AG08395 (cell line): ENCODE measurements at places on chromosomes 1 and 21.

DNA sequence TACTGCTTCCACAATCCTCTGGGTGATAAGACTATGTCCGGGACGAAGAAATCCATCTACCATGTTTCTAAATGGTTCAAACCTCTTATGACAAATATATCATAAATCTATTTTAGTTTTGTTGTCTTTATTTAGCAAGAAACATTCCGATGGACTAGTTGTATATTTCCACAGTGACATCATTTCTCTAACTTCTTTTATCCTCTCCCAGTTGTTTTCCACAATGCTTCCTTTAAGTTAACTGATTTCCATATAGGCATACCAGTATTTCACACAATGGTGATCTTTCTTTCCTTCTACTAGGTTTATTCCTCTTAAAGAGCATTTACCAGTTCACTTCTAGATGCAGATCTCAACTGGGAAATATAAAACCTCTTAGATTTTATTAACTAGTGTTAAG lies 44.8 kb downstream of the USP1 start:
- DNase-seq, result no peak

GRCh38 chr1:85629532-85629920 lies 49.0 kb downstream of the CCN1 start:
- DNase-seq, result no peak

DNA sequence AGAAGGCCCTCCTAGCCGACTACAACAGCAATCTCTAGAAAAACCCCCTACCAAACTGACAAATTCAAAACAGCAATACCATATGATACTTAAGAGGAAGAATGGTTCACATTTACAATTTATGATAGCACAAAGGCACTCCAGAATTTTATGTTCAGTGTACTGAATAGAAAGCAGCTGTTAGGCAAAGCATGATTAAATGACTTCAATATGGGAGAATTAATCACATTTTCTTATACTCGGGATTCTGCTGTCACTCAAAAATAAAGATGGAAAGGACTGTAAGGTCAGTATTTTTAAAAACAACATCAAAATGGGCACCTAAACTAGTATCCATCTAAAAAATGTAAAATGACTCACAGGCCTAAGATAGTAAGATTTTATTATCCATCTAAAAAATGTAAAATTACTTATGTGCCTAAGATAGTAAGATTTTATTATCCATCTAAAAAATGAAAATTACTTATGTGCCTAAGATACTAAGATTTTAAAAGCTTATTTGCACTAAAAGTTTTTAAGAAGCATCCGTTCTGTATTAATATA lies 198.5 kb downstream of the SMYD3 start:
- no peak for DNase-seq

GRCh38 chr1:107263291-107263915 lies 122.6 kb downstream of the NTNG1 start:
- DNase-seq, result no peak
